ENCODE measurements at places on chromosomes 3 and 15.

DNA sequence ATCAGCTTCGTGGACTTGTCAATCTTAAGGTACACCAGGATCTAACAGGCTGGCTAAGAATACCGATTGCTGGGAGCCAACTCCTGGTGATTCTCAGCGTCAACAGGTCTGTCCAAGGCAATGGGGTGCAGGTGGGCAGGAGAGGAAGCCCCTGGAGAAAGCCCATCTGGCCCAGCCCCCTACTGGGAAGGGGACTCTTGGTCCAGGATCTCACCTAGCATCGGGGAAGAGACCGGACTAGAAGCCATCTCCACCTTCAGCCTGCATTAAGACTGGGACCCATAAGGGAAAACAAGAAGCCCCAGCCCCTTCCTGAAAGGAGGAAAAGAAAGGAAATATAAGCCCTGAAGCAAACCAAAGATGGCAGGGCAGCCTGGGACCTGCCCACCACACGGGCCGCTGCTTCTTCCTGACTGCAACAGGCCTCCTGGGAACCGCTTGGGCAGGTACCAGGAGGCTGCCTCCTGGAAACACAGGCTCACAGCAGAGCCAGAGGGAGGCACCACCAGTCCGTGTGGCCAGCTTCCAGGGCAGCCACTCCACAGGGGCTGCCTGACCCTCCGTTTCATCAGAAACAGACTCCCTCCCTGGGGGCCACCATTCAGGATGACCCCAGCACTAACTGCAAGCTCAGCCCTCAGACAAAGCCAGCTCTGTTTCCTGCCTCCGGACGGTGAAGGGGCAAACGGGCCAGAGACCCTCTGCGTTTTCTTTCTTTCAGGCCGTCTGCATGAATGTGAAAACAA is 100.2 kb downstream of the LRIG1 start:
- no peak for DNase-seq

GRCh38 chr15:73914145-73914544 is 12.1 kb upstream of the LOXL1 start:
- DNase-seq = no peak

GRCh38 chr3:71237672-71238071 is 345.9 kb downstream of the FOXP1 start:
- DNase-seq = no peak

DNA sequence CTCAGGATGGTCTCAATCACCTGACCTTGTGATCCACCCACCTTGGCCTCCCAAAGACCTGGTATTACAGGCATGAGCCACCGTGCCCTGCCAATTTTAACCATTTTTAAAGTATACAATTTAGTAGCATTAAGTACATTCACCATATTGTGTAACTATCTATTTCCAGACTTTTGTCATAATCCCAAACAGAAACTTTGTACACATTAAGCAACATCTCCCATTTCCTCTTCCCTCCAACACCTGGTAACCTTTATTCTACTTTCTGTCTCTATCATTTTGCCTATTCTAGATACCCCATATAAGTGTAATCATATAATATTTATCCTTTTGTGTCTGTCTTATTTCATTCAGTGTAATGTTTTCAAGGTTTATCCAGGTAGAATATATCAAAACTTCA is 8.9 kb upstream of the MYLK start:
- no peak for DNase-seq

DNA sequence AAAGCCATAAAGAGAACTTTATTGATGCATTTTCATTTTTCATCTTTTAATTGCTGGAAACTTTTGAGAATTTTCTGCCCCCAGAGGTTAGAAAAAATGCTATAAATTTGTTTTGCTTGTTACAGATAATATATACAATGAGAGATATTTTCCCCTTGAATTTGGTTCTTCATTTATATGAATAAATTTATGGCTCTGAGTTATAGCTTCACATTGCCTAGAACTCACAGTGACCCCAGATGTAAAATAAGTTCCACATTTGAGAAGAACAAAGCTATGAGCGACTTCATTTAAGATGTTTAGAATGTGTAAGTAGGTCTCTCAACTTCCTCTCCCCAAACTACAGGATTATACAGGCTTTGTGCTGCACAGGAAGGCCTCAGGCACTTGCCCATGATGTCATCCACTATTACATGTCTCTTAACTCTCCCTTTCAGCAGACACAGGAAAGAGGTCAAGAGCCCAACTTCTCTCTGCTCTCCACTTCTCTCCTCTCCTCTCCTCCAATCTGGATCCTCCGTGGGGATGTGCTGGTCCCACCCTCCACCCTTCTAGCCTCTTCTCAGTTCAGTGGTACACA is 92.8 kb downstream of the DUT start:
- DNase-seq = no peak

DNA sequence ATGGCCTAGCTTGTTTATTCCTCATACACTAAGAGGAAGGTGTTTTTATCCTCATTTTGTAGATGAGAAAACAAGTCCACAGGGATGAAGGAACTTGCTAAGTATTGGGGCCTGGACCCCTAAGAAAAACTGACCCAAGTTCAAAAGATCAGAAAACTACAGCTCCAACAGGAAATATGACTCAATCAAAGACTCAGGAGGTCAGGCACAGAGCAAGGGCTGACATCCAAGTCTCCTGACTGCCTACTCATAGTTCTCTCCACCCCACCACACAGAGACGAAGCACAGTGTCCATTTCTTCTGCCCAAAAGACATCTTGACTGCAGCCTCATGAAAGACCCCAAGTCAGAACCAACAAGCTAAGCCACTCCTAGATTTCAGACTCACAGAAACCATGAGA is 26.9 kb upstream of the TPM1 start:
- DNase-seq = no peak

- DNase-seq = no peak
Measured at GRCh38 chr3:29694783-29695182, 413.9 kb downstream of the RBMS3 start.

GRCh38 chr15:98657721-98658120 is 9.4 kb downstream of the IGF1R start:
- DNase-seq = no peak

- no peak for DNase-seq
Measured at GRCh38 chr3:105906836-105907235, 38.0 kb upstream of the CBLB start.

DNA sequence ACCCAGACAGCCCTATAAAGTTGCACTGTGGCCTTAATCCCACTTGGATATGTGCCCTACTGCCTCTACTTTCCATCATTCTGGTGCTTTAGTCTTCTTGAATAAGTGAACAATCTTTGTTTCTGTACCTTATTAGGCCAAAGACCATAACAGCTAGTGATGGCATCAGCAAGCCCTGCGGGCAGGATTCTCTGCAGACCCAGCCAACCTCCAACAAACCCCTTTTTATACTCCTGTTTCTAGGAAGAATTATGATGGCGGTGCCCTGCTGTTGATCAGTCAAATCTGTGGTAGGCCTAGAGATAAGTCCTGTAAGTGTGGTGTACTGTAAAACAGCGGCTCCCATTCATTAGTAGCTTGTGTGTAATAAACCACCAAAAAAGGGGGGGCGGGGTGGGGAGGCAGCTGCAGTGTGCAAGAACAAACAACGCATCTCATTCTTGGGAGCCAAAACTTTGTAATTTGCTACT is 40.5 kb downstream of the SOX2 start:
- DNase-seq = no peak

- no peak for DNase-seq
Measured at GRCh38 chr3:185423178-185423577, 60.2 kb downstream of the MAP3K13 start.

GRCh38 chr3:15633159-15633558 is 31.6 kb downstream of the BTD start:
- no peak for DNase-seq

GRCh38 chr3:163362151-163362550 is 1716.1 kb downstream of the SI start:
- DNase-seq = no peak

GRCh38 chr3:40962721-40963120 is 236.6 kb upstream of the CTNNB1 start:
- no peak for DNase-seq

DNA sequence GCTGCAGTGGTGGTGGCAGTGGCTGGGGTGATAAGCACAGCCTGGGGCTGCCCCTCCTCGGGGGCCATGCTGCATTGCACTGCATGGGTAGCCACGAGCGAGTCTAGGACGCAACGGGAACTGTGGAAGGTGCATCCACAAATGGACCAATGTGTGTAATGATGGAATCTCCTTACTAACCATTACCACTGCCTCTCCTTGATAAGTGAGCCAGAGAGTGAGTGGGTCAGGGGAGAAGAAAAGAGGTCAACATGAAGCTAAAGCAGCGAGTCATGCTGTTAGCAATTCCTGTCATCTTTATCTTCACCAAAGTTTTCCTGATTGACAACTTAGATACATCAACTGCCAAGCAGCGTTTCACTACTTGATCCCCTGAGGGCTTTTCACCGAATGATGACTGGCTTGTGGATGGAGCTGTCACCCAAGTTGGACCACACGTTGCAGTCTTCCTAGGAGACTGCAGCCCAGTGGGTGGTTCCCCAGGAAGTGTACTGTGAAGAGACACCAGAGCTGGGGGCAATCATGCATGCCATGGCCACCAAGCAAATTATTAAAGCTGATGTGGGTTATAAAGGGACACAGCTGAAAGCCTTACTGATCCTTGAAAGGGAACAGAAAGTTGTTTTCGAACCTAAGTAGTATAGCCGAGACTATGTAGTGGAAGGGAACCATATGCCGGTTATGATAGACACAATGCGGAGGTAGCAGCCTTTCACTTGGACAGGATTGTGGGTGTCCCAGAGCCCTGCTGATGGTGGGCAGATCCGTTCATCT is 20.6 kb downstream of the SAMD7 start:
- DNase-seq = no peak

DNA sequence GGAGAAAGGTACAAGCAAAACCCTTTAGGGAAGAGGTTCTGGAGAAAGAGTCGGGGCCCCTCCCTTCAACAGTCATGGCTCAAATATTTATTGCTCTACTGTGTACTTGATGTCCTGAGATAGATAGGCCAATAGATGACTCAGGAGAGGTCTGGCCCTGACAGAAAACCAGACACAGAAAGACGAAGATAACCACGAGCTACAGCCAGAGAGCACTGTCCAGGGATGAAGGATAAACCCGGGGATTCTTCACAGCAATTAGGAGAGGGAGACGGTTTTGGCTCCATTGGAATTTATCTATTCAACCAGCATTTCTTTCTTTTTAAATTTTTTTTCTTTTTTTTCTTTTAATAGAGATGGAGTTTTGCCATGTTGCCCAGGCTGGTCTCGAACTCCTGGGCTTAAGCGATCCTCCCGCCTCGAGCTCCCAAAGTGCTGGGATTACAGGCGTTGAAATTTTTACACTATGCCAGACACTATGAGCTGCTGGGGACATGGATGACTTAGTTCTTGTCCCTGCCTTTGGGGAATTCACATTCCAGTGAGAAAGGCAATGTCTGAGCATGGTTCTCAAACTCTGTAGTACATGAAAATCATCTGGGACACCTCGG is 4.6 kb upstream of the CIDEC start:
- no peak for DNase-seq

- DNase-seq = no peak
Measured at GRCh38 chr3:69330891-69331400, 54.9 kb downstream of the FRMD4B start.

DNA sequence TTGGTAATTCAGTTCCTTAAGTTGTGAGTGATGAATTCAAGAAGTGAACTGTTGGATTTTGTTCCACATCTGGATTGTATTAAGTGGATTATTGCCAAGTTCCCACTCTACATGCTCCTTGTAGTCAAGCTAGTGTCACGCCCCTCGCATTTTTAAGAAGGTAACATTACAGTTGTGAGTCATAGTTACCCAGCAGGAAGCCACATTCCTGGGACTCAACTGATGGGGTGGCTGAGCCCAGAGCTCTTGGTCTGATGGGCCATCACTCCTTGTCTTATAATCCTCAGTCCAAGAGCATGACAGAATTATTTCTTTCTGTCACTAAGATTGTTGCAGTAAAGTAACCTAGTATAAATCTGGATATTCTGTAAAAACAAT is 102.7 kb downstream of the PTPRG start:
- no peak for DNase-seq

DNA sequence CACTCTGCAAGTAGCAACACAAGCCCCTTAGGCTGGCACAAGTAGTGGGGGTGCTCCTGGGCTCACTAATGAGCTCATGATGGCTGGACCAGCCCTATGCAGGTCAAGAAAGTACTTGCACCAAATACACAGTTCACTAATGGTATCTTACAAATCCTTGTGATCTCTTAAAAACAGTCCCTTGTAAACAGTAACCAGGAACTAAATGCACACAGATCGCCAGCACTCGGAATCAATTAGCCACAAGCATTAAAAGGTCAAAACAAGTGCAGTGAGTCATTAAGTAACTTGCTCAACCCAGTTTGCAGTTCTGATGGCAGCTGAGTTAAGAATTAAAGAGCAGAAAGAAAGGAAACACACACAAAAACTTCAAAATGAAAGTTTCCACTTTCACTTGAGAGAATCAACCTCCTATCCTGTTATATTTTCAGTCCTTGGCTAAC is 43.2 kb downstream of the ARHGEF3 start:
- DNase-seq = peak; percentile 43

- no peak for DNase-seq
Measured at GRCh38 chr3:47013231-47013630, 33.8 kb downstream of the NBEAL2 start.

- DNase-seq = no peak
Measured at GRCh38 chr3:127113571-127113891, 79.4 kb upstream of the PRR23E start.

DNA sequence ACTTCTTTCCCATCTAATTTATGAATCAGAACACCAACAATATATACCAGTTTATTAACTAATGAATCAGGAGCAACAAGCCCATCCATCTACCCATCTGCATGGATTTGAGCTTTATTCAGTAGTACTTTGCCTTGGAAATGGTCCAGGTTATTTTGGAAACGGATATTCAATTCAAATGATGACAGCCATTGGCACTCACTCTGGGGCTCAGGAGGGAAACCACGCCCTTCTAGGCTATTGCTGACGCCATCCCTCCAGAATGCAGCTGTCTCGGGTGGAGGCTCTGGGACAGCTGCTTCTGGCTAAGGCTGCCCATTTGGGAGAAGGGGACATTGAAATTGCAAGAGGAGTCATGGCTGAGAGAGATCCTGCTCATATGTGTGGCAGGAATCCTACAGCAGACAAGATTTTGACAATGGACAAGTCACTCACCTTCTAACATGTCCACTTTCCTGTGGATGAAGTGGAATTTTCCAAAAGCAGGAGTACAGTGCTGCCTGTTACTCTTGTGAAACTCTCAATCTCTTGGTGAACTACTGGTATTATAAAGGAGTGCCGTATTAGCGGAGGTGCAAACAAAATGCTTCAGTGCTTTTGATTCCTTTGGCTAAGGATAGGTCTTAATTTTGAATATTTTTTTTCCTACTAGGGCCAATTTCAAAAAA is 29.3 kb upstream of the TRAK1 start:
- no peak for DNase-seq

DNA sequence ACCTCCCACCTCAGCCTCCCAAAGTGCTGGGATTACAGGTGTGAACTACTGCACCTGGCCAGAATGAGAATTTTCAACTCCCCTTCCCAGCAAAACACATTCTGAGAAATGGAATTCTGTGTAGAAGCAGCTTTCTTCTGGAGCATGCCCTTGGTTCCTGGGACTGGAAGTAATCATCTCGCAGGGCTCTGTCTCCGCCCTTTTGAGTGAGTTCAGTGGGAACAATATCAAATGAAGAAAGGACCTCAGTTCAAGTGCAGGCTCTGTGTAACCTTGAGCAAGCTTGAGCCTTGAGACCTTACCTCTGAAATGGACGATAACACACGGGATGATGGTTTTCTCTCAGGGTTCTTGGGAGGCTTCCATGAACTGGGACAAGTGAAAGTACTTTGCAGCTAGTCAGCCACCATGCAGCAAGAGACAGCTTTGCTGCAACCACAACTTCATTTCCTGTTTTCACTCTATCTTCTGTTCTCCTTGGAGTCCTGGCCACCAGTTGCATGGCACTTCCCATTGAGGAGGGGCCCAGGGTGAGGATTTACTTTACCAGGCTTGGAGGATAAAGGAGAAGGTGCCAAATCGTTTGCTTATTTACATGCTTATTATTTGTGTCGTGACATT is 35.7 kb upstream of the IGF1R start:
- DNase-seq = no peak
